Stimulated activated CD8-positive, alpha-beta memory T cell treated with anti-CD3 and anti-CD28 coated beads, Interleukin-7, amount 100 ng/mL, for 1 hour (primary cell): ENCODE measurements at places on chromosomes 4 and X.

DNA sequence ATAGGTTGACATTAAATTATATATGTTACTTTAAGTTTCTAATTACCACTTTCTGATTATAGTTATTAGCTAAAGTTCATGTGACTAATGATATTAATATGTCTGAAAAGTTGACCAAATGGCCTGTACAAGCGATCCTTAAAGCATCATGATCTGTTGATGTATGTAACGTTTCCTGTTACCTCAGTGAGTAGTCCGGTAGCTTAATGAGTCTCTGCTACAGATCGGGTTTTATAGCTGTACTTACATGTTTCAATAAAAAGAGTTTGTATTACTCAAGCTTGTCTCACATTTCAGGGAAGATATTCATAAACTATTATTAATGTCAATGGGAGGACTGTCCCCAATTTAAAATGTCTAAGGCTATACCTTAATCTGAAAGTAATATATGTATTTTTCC lies 246.3 kb downstream of the PPP3CA start:
- DNase-seq, result no peak

- DNase-seq, result no peak
Observed at GRCh38 chrX:95318882-95319281, 1365.8 kb upstream of the DIAPH2 start.

DNA sequence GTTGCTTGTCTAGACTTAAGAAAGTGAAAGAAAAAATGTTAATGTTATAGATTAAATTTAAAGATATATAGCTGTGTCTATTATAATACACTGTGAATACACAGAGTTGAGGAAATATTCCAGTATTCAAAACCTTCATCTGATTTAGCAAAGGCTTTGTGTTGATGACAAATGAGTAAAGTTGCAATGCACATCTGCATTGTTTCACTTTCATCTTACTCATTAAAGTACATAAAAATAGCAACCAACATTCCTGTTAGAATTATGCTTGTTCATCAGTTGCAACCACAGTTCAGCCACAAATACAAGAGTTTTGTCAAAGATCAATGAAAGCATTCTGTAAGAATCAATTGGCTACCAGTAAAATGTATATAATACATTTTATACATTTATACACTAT lies 346.4 kb upstream of the SLC7A11 start:
- no peak for DNase-seq

GRCh38 chr4:22668301-22668700 lies 24.4 kb upstream of the GBA3 start:
- DNase-seq, result no peak

- no peak for DNase-seq
Observed at GRCh38 chr4:6641971-6642320, 1.5 kb downstream of the MRFAP1 start.

- DNase-seq, result no peak
Observed at GRCh38 chr4:2958446-2958845, 4.8 kb downstream of the NOP14 start.

DNA sequence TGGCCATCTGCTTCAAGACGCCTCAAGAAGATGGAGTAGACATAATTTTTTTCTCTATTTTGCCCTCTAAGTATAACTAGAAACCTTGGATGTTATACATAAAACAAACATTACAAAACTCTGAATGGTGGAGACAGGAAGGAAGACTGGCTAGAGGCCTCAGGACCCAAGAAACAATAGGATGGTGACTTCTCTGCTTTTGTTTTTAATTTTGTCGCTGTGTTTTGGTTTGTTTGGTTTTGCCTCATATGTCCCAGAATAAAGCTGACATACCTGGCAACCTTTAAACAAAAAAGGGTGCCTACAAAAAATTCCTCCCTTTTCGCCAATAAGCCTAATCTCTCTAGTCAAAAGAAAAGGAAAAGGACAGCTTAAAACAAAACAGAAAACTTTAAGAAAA lies 109.1 kb downstream of the PPP4R3C start:
- DNase-seq, result no peak

- no peak for DNase-seq
Observed at GRCh38 chr4:169293343-169294176, 22.8 kb upstream of the SH3RF1 start.

- DNase-seq, result no peak
Observed at GRCh38 chrX:15515931-15516330, 15.3 kb downstream of the BMX start.

GRCh38 chrX:110421500-110422455 lies 63.1 kb downstream of the RTL9 start:
- no peak for DNase-seq

DNA sequence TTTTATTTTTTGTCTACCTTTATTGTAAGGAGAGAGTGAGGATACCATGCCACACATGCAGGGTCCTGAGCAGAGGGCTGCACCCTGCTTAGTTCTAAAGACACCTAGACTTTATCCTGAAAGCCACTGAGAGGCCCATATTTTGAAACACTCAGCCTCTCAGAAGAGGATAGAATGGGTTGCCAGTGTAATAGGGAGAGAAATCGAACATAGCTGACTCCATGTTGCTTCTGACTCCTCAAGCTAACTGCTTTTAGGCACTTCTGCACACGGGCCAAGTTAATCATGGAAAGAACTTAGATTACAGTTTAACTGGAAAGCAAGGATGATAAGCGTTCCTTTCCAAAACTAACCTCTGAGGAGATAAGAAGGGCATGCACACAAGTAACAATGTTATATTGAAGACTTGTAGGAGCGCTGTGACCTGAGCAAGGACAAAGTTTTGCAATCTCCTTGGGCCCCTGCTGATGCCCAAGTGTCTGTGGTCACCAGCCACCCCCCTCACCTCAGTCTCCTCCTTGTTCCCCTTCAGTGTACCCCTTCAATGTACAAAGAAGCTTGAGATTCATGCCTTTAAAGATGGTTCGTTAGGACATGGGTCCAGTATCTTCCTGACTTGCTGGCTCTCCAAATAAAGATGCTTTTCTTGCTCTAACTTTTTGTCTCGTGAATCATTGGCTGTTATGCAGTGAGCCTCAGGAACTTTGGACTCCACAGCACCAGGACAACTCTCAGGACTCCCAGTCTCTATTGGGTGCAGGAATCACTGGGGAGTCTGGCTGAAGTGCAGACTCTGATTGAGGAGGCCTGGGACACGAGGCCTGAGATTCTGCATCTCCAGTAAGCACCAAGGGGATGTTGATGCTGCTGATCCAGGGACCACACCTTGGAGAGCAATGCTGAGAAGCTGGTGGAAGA lies 25.4 kb upstream of the CD99 start:
- no peak for DNase-seq

- no peak for DNase-seq
Observed at GRCh38 chrX:139581068-139581467, 50.5 kb downstream of the F9 start.

DNA sequence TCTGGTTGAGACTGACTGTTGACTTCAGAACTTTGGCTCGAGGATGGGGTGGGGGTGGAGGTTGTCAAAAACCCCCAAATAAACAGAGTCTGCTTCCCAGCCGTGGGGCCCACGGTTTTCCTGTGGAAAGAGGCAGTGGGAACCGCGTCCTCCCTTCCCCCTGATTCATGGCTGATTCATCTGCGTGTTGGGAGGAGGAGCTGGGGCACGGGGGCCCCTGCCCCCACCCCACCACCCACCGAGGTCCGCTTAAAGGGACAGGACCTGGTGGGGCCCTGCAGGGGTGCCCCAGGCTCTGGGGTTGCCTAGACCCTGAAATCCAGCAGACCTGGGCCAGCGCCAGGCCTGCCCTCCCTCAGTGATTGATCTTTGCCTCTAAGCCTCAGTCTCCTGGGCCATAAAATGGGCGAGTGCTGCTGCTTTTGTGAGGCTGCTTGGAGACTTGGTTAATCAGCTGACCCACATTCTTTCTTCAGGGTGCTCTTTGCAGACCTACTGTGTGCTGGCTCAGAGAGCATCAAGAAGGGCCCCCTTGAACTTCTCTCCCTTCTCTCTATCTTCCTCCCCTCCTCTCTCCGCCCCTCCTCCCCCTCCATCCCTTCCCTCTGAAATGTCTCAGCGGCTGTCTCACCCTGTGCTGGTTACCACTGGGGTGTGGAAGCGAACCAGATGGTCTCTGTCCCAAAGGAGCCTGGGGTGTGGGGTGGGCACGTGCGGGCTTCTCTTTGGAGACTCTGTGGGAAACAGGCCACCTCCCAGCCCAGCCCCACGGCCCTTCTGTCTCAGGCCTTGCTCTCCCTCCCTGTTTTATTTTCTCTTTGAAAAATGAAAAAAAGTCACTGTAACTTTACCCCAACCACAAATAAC lies 9.1 kb downstream of the HTRA3 start:
- DNase-seq, result no peak

DNA sequence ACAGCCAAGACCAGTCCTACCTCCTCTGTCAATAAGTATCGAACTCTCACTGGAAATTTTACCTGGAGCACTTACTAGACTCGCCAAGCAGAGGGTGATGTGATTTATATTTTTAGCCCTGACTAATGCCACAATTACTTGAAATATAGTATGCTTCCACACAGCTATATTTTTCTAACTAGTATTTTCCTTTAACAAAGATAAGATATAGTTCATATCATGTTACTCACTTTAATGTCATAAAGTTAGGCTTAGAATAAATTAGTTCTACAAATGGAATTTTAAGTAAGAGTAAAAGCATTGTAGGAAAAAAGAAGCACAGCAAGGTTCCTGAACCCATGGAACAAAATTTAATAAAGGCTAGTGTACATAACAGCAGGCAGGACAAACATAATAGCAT lies 16.0 kb upstream of the NKX6-1 start:
- no peak for DNase-seq

DNA sequence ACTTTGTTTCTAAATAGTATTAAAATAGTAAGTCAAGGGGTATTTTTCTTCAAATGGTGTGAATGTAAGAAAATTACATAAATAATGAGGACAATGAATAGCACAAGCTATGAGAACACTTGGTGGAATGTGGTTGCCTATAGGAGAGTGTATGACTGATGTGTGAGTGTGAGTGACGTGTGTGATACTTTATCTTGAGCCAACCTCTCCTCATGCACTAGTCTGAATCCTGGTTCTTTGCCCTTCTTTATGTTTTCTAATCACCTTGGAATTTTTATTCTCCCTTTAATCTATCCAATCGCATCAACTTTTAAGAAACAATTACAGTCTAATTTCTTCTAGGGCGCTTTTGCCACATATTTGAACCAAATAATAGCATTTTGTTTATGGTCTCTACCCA lies 98.2 kb downstream of the YIPF7 start:
- DNase-seq, result no peak

DNA sequence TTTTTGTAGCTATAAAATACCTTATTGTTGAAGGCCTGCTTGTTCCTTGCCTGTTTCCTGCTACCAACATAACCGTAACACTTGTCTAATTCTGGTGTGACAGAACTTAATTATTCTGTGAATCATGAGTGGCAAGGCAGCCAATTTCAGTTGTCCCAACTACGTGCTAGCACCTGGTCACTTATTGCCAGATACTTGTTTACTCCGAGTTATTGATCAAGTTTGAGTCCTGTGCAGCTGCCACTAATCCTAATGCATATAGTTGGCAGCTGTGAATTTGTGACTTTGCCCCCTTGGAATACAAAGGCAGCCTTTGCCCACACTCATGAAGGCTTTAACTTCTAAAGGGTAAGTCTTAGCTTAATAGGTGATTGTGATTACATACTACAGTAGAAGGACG lies 7.8 kb upstream of the RNF128 start:
- DNase-seq, result no peak

GRCh38 chr4:171031338-171031737 lies 781.9 kb upstream of the GALNTL6 start:
- DNase-seq, result no peak

DNA sequence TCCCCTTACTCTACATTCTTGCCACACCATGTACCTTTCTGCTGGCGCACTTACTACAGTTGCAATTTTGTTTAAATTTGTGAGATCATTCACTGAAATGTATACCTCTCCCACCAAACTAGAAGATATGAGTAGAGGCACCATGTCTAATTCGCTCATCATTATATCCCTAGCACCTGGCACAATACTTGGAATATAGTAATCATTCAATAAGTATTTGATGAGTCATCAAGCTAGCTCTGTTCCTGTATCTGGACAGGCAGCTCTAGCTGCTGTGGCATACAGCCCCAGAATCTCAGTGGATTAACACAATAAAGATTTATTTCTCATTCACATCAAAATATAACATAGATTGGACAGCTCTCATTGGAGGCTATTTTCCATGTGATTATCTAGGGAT lies 245.9 kb downstream of the IDS start:
- no peak for DNase-seq

DNA sequence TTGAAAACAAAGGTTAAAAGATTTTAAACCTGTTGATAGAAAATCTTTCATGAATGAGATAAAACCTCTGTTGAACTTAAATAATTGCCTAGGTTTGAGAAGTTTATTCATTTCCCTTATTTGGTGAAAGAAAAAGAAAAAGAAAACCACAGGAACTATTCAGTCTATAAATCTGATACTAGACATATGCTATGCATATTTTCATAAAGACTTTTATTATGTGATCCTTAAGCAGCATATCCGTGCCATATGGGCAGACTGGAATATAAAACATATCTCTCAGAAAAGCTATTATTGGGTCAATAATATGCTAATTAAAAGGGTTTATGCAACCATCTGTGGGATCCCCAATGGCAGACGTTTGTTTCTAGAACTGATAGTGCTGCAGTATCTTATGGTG lies 178.7 kb downstream of the RASL11B start:
- no peak for DNase-seq

DNA sequence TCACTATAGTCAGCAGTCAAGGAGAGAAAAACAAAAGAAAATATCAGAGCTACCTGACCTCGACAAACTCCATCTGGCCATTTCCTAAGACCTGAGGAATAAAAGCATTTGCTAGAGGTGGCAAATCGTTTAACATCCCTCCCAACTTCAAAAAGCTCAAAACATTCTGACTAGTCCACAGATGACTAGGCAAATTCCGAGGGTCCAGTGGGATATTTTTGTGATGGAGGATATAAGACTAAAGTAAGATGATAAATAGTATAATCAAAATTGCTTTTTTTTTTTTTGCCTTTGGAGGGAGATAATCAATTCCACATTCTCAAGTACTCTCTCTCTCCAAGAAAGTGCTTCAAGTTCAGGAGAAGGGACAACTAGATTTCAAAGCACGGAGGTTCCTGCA lies 119.1 kb upstream of the ETNPPL start:
- DNase-seq, result no peak

GRCh38 chr4:106245176-106245575 lies 70.8 kb downstream of the TBCK start:
- DNase-seq, result no peak

- DNase-seq, result no peak
Observed at GRCh38 chrX:128464116-128464515, 411.9 kb upstream of the ACTRT1 start.

DNA sequence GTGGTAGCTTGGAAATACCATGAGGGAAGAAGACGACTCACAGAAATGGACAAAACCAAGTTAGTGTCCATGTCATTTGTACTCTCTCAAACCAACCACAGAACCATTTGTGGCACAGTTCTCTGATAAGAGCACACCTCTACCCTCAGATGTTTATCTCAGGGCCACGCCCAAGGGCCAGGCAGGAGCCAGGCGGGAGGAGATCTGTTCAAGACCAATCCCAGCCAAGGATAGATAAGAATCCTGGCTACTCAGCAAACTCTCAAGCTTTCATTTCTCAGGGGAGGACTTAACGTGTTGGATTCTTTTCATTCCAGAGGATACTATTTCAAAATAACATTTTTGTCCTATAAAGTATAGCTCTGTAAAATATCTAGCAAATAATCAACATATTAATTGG lies 95.0 kb downstream of the NYX start:
- DNase-seq, result no peak

GRCh38 chr4:78624048-78624447 lies 72.5 kb downstream of the ANXA3 start:
- no peak for DNase-seq
